ENCODE measurements at places on chromosomes 16 and 17.

GRCh38 chr16:31052114-31052513 lies 18.8 kb downstream of the STX4 start:
- DNase-seq: peak; percentile 98

GRCh38 chr17:66255112-66255511 lies 25.9 kb upstream of the APOH start:
- DNase-seq: peak; percentile 78

GRCh38 chr17:76822184-76822778 lies 45.9 kb upstream of the MGAT5B start:
- no peak for DNase-seq

DNA sequence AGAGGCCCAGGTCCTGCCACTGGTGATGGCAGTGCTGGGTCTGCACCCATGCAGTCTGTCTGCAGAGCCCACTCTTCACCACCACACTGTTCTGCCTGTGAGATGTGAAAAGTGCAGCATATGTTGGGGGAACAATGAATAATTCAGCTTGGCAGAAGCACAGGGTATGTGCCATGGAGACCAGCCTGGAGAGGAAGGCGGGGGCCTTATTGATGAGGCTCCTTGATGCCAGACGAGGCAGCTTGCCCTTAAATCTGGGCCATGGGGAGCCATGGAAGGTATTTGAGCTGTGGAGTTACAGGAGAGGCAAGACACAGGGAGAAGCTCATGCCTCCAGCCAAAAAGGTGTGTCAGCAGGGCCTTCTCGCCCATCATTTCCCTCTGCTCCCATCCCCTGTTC lies 124.7 kb downstream of the C16orf78 start:
- no peak for DNase-seq

- no peak for DNase-seq
These were observed 72.6 kb downstream of the BANP start for GRCh38 chr16:88023786-88024185.

- DNase-seq: peak; percentile 36
These were observed 230.4 kb downstream of the PARN start for GRCh38 chr16:14399378-14400284.

DNA sequence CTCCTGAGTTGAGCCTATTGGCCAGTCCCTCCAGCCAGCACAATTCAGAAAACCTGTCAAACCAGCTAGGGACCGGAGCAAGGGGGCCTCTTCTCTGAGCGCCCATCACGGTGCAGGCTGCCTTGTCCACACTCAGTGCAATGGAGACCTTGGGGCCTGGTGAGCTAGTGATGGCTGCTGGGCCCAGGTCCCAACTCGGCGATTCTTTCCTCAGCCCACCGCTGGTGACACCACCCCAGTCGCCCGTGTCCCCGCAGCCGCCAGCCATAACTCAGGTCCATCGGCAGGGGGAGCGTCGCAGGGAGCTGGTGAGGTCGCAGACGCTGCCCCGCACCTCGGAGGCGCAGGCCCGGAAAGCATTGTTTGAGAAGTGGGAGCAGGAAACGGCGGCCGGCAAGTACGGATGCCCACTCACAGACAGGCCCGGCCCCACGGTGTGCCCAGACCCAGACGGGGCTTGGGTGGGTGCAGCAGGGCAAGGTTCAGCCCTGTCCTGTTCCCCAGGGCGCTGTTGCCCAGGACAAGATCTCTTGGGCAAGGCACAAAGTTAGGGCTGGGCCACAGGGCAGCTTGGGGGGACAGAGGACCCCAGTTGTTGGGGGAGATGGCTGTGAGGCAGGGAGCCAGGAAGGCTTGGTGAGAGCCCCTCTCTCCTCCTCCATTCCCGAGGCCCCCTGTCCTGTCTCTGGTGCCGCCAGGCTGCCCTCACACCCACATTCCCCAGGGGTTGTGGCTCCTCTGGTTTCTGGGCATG lies 10.8 kb downstream of the SMTNL2 start:
- DNase-seq: no peak

DNA sequence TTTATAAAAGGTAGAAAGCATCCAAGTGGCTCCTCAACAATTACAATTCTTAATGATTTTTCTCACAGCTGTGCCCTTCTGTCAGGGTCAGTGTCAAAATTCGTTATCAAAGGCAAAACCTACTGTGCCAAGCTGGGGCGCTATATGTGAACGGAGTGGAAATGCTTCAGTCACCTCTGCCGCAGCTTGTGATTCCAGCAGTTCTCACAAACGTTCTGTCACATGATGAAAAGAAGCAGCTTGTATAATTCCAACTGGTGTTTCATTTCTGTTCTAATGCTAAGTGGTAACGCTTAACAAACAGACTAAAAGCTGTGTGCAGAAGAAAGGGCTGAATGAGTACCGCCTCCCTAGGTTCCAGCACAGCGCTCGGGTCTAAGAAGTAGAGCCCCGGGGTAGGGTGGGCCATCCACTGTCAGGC lies 14.2 kb downstream of the PLD6 start:
- DNase-seq: no peak

- no peak for DNase-seq
These were observed 5.0 kb downstream of the SGCA start for GRCh38 chr17:50170662-50171370.

DNA sequence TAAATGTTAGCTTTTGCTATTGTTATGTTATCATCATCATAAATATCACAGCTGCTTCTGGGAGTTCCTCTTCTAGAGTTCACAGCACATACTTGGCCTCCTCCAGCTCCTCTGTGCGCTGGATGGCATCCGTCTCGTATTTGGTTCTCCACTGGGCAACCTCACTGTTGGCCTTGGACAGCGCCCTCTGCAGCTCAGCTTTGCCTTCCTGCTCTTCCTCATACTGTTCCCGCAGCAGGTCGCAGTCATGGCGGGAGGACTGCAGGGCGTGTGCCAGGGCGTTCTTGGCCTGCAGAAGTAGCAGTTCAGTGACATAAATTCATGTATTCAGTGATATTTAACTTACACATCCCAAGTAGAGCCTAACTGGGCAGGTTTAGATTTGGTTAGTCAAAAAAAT lies 23.4 kb downstream of the MYH8 start:
- DNase-seq: no peak

DNA sequence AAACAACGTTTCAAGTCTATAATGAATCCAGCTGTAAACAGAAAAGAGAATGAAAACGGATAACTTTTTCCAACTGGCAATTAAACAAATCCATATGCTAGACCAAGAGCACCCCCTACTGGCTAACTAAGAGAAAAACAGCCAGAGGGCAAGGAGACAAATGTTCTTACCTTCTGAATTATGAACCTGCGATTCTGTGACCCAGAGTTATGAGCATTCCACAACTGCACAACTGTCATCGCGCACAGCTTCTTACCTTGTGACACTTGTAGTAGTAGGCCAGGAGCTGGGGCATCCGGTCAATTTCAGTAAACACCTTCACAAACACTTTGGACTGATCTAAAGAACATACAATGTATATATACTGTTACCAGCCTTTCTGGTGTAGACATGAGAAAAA lies 18.6 kb downstream of the COG7 start:
- DNase-seq: peak; percentile 64

DNA sequence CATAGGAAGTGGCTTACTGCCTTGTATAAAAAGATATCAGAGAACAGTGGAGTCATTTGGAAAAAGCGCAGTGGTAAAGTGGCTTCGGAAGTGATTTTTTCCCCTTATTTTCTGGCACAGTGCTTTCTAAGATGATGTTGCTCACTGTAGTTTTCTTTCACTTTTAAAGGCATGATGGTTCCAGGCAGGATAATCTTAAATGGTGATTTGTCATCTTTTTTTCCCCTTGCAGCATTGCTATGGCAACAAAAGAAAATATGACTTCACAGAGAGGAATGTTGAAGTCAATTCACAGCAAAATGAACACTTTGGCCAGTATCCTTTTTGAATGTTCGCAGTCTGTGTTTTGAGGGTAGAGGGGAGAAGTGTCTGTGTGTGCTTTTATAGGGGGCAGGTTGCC lies 42.5 kb downstream of the GOSR1 start:
- peak; percentile 92 for DNase-seq

DNA sequence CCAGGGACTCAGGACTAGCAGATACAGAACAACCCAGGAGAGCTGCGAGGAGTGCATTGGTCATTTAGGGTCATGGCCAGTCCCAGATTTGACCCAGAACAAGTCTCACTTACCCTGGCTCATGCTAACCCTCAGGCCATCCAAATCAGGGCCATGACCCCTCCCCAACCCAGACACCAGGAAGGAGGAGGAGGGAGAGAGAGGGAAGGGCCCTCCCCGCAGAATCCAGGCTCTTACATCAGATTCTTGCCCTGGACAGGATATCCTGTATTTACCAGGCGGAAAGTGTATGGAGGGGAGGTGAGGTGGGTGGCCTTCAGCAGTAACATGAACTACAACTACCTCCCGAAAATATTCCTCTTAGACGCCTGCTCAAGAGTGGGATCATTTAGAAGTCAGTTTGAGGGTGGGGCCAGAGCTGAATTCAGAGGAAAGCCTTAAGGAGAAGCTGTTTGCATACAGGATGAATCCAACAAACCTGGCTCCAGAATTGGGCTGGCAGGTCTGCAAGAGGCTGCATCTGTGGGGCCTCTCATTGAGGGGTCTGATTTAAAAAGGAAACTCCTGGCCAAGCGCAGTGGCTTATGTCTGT lies 2.1 kb downstream of the VAT1 start:
- peak; percentile 41 for DNase-seq

GRCh38 chr17:37430051-37430627 lies 23.5 kb downstream of the TADA2A start:
- peak; percentile 65 for DNase-seq

- DNase-seq: peak; percentile 13
These were observed 22.2 kb upstream of the CDH15 start for GRCh38 chr16:89149386-89149785.

- no peak for DNase-seq
These were observed 10.3 kb downstream of the NATD1 start for GRCh38 chr17:21242780-21243515.

DNA sequence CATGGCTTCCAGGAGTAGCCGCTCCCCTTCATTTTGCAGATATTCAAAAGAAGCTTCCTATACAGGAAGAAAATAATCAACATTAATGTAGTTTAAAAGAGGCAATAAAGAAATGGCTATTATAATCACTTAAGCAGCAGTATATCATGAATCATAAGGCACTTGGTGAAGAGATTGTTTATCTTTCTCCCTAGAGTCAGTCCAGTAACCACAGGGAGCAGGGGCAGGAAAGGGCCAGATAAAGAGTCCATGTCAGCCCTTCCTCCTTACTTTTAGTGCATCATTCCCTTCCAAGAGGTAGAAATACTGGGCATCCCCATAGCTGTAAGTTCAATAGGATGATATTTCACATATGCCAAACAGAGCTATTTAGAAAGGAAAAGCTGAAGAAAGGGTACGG lies 184.6 kb upstream of the C17orf78 start:
- DNase-seq: peak; percentile 73

GRCh38 chr17:63692195-63692816 lies 7.6 kb downstream of the LIMD2 start:
- no peak for DNase-seq

GRCh38 chr16:57191056-57191571 lies 5.0 kb downstream of the RSPRY1 start:
- peak; percentile 70 for DNase-seq

DNA sequence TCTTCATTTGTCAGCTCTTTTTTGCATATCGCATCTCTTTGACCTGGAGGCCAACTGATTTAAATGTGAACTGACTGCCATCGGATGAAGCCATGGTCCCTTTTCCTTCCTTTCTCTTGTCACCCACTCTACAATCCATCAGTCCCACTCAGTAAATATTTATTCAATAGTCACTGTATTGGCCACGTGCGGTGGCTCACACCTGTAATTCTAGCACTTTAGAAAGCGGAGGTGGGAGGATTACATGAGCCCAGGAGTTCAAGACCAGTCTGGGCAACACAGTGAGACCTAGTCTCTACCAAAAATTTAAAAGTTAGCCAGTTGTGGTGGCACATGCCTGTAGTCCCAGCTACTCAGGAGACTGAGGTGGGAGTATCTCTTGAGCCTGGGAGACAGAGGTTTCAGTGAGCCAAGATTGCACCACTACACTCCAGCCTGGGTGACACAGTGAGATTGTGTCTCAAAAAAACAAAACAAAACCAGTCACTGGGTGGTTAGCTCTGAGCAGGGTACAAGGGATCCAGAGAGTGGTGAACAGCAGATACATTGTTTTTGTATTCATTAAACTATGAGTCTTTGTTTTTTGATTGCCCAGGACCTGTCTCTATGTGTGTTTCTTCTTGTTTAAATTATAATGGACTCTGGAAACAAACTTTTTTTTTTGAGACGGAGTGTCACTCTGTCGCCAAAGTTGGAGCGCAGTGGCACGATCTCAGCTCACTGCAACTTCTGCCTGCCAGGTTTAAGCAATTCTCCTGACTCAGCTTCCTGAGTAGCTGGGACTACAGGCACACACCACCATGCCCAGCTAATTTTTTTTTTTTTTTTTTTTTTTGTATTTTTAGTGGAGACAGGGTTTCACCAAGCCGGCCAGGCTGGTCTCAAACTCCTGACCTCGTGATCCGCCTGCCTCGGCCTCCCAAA lies 6.9 kb downstream of the PHAF1 start:
- no peak for DNase-seq

- DNase-seq: no peak
These were observed 30.0 kb downstream of the TBC1D16 start for GRCh38 chr17:80005360-80006338.

DNA sequence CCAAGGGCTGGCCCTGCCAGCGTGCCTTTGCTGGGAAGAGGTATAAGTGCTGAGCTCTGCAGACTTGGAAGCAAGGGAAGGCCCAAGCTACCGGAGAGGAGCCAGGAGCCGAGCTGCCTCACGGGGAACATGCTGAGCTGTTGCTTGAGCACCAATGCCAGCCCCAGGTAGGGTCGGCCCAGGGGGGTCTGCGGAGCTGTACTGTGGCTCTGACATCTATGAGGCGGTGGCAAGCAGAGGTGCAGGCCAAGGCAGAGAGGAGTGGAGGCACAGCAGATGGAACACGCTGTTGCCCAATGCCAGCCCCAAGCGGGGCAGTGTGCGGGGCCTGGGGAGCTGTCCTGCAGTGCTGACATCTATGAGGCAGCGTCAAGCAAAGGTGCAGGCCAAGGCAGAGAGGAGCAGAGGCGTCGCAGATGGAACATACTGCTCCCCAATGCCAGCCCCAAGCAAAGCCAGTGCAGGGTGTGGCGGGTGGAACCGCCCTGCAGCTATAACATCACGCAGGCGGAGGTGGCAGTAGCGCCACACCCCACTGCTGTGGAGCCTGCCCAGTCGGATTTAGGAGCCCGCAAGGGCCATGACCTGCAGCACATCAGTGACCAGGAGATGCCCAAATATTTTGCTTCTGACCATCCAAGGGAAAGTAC lies 10.0 kb downstream of the GGA2 start:
- no peak for DNase-seq

- no peak for DNase-seq
These were observed 84.7 kb downstream of the PLCG2 start for GRCh38 chr16:81863630-81864352.

- DNase-seq: no peak
These were observed 190.9 kb downstream of the LGALS9B start for GRCh38 chr17:20276421-20276820.

GRCh38 chr16:89741342-89742014 lies 20.1 kb downstream of the ZNF276 start:
- no peak for DNase-seq

- peak; percentile 70 for DNase-seq
These were observed 16.8 kb downstream of the NQO1 start for GRCh38 chr16:69709456-69710084.

- DNase-seq: peak; percentile 74
These were observed 38.6 kb downstream of the USP10 start for GRCh38 chr16:84738255-84739038.
